Naive thymus-derived CD4-positive, alpha-beta T cell (primary cell): ENCODE measurements at places on chromosomes 12 and 14. TPM values are rescaled to one million over a fixed set of nuclear protein-coding genes. Genes with fewer than 3 reads are reported as not detected.

Gene LMNTD1
- polyA plus RNA-seq, result not detected

DNA sequence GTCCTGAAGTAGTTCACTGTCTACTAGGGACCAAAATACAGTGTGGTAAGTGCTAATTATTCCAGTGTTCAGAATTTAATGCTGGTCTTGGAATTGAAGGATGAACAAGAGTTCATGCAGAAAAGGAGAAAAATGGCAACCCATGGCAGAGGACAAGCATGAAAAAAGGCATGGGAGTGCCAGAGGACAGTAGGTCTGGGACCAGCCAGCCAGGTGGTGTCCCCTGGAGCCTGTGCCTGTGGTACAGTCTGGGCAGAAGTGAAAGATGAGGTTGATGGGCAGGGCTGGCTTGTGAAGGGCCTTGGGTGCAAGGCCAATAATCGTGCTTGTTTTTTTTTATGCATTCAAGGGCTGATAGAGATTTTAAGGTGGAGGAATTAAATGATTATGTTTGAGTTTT, 21.0 kb downstream of the C12orf75 start:
- no peak for DNase-seq

Gene L3HYPDH
- polyA plus RNA-seq, result 2.9 TPM

Gene KRT79
- not detected for polyA plus RNA-seq

Gene HELB
- 29.6 TPM for polyA plus RNA-seq

Gene ADAM21
- 0.14 TPM for polyA plus RNA-seq

DNA sequence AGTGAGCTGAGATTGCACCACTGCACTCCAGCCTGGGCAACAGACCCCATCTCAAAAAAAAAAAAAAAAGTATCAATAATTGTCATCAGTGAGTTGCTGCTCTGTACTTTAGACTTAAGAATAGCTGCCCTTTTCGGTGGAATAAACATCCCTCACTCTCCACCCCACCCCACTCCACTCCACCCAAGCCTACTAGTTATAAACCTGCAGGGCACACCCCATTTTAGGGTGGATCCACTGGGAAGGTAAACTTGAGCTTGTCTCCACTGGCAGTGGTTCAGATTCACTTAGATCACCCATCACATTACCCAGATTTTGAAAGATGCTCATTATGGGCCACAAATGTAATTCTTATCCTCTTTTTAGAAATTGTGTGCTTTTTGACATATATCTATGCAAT, 106.4 kb downstream of the GPR135 start:
- DNase-seq, result no peak

- no peak for DNase-seq
Measured at GRCh38 chr14:71358209-71358931, 451.1 kb downstream of the PCNX1 start.

DNA sequence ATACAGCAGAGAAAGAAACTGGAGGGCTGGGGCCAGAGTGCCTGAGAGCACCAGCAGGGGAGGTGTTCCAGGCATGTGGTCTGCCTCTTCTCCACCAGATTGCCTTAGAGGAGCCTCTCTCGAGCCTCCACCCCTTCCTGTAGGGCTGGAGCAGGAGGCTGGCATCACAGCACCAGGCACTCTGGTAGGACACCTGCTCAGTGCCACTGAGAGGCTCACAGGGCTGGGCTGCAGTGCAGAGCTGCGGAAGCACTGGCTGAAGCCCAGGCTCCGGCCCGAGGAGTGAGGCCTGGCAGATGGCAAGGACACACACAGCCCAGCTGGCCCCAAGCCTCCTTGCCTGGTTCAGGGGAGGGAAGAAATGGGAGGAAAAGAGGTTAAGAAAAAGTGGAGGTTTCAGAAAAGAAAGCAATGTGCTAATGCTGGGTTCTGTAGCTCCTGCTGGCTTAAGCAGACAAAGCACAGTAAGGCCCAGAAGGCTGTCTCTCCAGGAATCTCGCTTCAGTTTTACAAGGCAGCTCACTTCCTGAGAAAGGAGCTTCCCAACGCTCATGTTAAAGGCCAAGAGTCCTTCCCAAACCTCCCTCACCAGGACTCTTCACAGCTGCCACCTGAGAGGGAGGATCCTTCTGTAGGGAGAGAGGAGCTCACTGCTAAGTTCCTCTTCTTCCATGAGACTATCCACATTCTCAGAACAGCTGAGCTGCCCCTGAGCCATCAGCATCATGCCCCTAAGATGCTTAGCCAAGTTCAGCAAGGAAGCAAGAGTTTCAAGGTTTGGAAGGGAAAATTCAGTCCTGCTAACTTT, 23.8 kb downstream of the SPTB start:
- DNase-seq, result no peak

DNA sequence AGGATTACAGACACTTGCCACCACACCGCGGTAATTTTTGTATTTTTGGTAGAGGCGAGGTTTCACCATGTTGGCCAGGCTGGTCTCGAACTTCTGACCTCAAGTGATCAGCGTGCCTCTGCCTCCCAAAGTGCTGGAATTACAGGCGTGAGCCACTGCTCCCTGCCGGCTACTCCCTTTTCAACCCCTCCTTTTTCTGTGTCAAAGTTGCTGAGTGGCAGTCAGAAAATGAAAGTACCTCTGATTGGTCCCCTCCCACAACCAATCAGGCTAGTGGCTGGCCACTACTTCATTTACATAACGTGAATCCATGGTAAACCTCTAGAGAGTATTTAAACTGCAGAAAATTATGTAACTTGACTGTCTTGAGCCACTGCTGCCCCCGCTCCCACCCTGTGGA, 5.9 kb downstream of the RESF1 start:
- DNase-seq, result peak; percentile 16

- no peak for DNase-seq
Measured at GRCh38 chr12:98058838-98059237, 456.6 kb upstream of the TMPO start.

GRCh38 chr14:104876251-104876699, 11.2 kb downstream of the CEP170B start:
- DNase-seq, result peak; percentile 14

DNA sequence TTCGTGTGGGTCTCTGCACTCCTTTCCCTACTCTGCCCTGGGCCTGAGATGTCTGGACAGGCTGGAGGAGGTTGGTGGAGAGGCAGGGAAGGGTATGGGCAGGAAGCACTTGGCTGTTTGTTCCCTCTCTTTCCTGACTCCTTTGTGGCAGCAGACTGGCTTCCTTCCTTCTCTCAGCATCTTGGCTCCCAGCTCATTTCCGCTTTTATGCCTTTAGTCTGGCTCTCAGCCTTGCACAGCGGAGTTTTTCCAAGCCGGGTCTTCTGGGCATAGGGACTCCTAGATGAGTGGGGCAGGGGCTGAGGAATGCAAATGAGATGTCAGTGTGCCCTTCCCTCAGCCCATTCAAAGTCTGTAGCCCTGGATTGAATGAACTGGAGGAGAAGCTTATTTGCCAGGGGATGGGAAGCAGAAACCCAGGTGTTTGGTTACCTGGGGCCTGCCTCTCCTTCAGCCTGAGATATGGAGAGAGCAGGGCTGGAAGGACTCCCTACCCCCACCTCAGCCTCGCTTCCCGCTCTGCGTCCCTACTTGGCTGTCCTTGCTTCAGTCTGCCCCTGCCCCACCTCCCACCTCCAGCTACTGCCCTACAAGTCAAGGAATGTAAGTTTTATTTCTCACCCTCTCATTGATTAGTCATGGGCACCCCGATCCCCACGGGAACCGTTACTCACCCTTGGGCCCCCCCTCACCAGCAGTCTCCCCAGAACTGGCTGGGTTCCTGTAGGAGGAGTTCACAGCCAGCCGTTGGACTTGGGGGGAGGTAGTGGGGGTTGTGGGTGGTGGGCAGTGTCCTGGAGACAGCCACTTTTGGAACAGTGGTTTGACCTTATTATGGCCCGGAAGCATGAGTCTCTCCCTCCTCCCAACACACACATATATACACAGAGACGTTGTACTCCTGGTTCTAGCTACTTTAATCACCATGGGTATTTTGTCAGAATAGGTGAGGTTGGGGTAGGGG, 9.3 kb upstream of the ITGA5 start:
- no peak for DNase-seq
